ENCODE measurements at places on chromosomes 1 and 21. TPM values are rescaled to one million over a fixed set of nuclear protein-coding genes. Genes with fewer than 3 reads are reported as not detected.

GRCh38 chr1:6223617-6224016 lies 12.1 kb downstream of the ICMT start:
- DNase-seq: no peak

DNA sequence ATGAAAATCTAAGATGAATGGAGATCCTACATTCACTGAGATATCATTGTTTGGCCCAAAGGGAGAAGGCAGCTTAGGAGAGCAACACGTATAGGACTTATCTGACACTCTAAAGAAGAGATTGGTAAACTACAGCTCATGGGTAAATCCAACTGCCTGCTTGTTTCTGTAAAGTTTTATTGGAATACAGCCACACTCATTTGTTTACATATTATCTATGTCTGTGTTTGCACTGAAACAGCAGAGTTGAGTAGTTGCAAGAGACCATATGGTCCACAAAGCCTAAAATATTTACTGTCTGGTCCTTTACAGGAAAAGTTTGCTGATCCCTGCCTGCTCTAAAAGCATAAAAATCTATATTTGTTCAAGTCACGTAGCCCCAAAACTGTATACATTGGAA lies 14.3 kb upstream of the LRRC53 start:
- no peak for DNase-seq

GRCh38 chr1:118077331-118078045 lies 107.5 kb downstream of the SPAG17 start:
- peak; percentile 23 for DNase-seq

- DNase-seq: no peak
These were observed 233.9 kb downstream of the DISC1 start for GRCh38 chr1:231860221-231861088.

The PI4KB gene
- total RNA-seq: 73.0 TPM

- DNase-seq: no peak
These were observed 40.6 kb downstream of the TYW3 start for GRCh38 chr1:74773582-74773981.

DNA sequence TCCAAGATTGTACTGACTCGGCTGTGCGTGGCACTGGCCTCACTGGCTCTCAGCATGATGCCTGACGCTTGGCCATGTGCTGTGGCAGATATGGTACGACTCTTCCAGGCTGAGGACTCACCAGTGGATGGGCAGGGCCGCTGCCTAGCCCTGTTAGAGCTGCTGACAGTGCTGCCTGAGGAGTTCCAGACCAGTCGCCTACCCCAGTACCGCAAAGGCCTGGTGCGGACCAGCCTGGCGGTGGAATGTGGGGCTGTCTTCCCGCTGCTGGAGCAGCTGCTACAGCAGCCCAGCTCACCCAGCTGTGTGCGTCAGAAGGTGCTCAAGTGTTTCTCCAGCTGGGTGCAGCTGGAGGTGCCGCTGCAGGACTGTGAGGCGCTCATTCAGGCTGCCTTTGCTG lies 2.9 kb downstream of the IPO13 start:
- no peak for DNase-seq

- DNase-seq: no peak
These were observed 272.7 kb downstream of the TRABD2B start for GRCh38 chr1:47724432-47724999.

The LDLRAD2 gene
- not detected for total RNA-seq

DNA sequence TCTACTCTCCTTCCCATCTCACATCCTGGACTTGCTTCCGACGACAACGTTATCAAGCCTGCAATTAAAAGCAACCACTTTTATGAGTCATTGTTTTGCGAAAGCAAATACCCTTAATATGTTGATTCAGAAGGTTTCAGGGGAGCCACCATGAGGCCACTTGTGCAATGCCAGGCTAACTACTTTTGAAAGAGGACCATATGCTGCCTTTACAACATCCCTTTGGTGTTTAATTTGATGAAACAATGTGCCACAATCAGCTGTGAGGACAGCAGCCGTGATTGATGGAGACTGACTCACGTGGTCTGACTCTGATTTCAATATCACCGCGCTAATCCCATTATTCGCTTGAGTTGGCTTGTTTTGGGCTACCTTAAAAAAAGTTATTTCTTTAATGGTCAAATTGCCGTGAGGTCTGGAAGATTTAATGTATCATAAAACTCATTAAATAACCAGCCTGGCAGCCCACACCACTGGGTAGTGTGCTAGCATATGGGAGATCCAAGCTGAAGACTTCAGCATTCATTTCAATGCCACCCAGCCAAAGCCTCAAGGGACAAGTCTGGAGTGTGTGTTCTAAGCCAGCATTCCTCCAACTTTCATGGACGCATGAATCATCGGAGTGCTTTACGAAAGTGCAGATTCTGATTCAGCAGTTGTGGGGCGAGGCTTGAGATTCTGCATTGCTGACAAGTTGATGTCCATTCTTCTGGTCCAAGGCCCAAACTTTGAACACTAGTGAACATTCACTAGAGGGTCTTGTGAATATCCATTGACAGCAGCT lies 73.3 kb upstream of the PAXBP1 start:
- DNase-seq: peak; percentile 72

DNA sequence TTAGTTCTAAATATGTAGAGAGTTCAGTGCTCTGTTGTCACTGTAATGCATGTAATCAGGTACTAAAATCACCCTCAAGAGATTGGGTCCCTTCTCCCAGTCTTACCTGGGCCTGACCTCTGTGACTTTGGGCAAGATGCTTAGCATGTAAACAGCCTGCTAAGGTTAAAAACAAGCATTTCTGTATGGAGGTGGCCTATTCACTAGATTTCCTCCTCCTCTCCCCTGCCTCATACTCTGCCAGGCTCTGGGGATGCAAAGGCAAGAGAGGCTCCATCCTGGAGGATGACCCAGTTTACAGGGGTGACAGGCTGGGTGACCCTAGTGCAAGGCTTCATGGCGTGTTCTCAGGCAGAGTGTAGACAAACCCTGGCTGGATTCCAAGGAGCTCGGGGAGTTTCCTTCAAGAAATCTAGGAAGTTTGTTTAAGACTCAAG lies 28.8 kb downstream of the VANGL2 start:
- no peak for DNase-seq

- DNase-seq: no peak
These were observed 28.5 kb downstream of the CR1L start for GRCh38 chr1:207673399-207673798.

- no peak for DNase-seq
These were observed 30.6 kb upstream of the JUN start for GRCh38 chr1:58814251-58815068.

DNA sequence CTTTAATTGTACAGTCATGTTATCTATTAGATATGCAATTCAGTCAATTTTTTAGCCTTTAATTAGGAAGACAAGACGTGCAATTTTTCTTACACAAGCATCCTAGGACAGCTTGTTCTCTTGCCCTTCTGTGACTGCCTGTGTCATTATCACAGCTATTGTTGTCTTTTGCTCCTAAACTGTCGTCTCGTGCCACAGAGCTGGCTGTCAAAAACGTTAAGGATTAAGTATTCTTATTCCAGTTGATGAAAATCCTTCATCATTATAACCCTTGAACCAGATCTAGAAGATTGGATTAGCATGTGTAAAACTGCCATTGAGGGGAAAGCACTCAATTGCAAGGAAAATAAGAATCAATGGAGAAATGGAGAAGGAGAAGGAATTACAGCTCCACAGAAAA lies 43.8 kb upstream of the AIM2 start:
- no peak for DNase-seq

The FGR gene
- not detected for total RNA-seq

The FAM177B gene
- total RNA-seq: not detected

DNA sequence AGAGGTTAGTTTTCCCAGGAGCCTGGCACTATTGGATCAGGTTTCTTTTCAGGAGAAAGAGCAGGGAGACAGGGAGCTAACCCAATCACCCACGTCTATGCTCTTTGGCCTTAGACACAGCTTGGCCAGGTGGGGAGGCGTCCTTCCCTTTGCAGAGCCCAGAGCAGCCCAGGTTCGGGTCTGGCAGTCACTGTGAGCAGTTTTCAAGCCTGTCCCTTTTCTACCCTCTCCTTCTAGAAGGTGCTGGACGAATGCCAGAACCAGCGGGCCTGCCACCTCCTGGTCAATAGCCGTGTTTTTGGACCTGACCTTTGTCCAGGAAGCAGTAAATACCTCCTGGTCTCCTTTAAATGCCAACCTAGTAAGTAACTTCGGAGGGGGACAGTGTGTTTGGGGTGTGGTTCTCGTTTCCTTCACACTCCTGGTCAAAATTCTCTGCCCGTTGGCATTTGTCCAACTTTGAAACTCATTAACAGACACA lies 44.9 kb downstream of the EVA1C start:
- no peak for DNase-seq

DNA sequence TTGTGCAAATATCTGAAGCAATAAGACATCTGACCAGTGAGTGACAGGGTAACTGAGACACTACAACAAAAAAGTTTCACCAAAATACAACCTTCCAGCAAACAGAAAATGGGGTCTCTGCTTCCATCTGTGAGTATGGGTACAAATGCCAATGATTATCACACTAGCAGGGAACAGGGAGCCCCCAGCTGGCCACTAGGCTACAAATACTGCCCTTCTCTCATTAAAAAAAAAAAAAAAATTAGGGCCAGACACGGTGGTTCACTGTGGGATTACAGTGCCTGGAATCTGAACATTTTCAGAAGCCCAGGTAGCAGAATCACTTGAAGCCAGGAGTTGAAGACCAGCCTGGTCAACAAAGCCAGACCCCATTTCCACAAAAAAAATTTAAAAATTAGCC lies 48.4 kb upstream of the EDARADD start:
- no peak for DNase-seq

The AMY1C gene
- total RNA-seq: not detected

- no peak for DNase-seq
These were observed 13.2 kb downstream of the CASP9 start for GRCh38 chr1:15510611-15511405.

The AGT gene
- 0.12 TPM for total RNA-seq

- no peak for DNase-seq
These were observed 211.6 kb upstream of the NR5A2 start for GRCh38 chr1:199815947-199816346.

DNA sequence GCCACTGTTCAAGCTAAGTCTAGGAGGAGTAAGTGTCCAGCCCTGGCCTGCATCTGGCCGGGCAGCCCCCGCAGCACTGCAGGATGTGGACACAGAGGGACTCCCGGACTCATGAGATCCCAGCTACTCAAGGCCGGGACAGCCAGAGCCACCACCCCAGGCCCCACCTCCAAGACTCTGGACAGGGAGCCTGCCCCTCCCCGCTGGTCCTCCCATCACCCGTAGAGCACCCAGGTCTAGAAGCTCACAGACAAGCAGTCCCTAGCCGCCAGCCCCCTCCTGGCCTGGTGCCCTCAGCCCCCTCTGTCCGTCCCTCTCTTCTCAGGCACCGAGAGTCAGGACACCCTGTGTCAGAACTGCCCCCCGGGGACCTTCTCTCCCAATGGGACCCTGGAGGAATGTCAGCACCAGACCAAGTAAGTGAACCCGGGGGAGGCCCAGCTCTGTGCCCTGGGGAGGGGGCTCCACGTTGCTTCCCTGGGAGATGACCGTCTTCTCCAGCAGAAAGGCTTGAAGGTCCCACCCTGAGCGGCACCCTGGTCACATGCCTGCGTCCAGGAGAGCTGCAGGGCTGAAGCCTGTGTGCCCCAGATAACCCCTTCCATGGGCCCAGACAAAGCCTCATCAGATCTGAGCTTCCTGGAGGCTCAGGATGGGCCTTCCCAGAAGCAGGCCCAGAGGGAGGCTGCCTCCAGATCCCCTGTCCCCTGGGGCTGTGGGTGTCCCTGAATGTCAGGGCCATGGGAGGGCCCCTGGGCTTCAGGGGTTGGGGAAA lies 4.3 kb downstream of the TNFRSF14 start:
- no peak for DNase-seq

All from HFFc6 (cell line).